NT2/D1 (cell line): ENCODE measurements at places on chromosomes 5 and 9.

DNA sequence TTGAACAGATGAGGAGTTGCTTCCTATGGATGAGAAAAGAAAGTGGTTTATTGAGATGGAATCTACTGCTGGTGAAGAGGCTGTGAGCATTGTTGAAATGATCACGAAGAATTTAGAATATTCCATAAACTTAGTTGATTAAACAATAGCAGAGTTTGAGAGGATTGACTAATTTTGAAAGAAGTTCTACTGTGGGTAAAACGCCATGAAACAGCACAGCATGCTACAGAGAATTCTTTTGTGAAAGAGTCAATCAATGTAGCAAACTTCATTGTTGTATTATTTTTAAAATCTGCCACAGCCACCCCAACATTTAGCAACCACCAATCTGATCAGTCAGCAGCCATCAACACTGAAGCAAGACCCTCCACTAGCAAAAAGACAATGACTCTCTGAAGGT lies 309.1 kb downstream of the SPOCK1 start:
- DNase-seq = no peak

- DNase-seq = peak; percentile 93
These were observed 796 bp upstream of the GADD45G start for GRCh38 chr9:89603767-89604665.

GRCh38 chr5:171429543-171429910 lies 10.1 kb downstream of the FGF18 start:
- DNase-seq = no peak

- DNase-seq = no peak
These were observed 202.9 kb upstream of the WWC1 start for GRCh38 chr5:168088410-168089173.

DNA sequence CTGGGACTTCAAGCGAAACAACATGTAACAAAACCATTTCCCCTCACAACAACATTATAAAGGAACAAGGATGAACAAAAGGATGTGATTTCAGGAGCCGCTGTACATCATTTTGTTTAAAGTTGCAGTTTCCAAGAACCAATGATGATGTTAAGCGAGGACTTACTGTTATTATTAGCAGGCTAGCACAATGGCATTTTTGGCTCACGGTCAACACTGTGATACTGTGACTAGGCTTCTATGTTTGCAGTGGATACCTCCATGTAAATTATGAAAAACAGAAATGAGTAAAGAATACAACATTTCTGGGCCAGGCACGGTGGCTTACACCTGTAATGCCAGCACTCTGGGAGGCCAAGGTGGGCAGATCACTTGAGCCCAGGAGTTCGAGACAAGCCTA lies 113.0 kb downstream of the AUH start:
- no peak for DNase-seq

DNA sequence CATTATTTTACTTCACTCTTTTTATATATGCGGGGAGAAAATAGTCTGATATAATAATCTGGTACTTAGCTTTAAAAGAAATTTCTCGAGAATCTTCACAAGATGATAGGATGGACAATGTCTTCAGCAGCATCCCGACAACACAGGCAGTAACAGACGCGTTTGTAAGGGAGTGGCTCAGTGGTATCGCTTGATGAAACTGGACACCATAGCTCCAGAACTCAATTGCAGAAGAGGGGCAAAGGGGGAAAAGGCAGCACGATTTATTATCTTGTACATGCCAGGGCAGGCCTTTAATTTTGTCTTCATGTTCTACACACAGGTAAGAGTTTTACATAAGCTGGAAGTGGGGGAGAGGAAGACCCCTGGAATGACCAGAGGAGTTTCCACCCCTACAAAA lies 15.7 kb downstream of the IL4 start:
- no peak for DNase-seq
